ENCODE measurements at places on chromosomes 13 and 19. TPM values are rescaled to one million over a fixed set of nuclear protein-coding genes. Genes with fewer than 3 reads are reported as not detected.

DNA sequence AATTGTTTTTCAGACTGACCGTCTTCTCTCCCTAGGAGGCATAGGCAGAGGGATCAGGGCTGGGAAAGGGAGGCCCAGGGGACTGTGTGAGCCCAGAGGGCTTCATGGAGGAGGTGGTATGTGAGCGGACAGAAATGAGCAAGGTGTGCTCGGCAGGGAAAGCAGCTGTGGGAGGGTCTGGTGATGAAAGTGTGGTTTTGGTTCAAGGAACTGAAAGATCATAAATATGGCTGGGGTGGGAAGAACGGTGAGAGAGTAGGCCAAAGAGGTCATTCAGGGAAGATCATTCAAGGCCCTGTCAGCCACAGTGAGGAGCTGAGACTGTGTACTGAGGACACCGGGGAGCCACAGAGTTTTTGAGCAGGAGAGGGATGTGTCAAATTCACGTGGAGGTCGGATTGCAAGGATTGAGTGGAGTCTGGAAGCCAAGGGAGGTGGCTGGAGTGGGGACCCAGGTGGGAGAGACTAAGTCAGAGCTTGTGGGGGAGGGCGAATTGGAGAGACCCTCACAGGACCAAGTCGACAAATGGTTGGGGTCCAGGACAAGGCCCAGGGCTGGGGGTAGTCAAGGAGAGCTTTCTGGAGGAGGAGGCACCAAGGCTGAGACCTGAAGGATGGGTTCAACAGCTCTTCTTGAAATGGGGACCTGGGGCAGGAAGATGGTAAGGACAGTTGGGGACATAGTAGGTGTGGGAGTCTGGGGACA lies 7.6 kb downstream of the PLD3 start:
- peaks cover 2% of the 10 kb centered on the region for H3K4me1 ChIP-seq
- H3K27me3 ChIP-seq = no peaks in the 10 kb centered on the region
- H3K27ac ChIP-seq = no peak overlapping the region
- H3K4me3 ChIP-seq = no peak overlapping the region

- no peak for DNase-seq
- no peak overlapping the region for H3K27ac ChIP-seq
- H3K4me1 ChIP-seq = peaks cover 26% of the 10 kb centered on the region
- H3K36me3 ChIP-seq = no peaks in the 10 kb centered on the region
- no peak overlapping the region for H3K4me3 ChIP-seq
Measured at GRCh38 chr19:31516756-31517155, 167.5 kb upstream of the TSHZ3 start.

DNA sequence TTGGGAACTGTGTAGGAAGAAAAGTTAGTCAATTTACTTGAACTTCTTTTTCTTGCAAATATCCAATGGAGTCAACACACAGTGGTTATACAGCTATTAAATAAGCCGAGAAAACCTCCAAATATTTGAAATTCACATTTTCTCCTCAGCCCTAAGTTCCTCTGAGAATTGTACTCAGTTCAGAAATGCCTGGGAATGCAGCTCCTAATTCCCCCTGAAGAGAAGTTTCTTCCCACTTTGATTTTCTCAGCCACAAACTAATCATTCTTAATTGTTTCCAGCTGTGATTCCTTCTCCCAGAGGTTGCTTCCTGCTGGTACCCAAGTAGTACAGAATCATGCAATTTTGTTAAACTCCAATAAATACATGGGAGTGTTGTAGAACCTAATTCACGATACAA lies 246.1 kb upstream of the MIR17HG start:
- no peak overlapping the region for H3K27ac ChIP-seq
- DNase-seq = peak; percentile 83
- no peaks in the 10 kb centered on the region for H3K4me1 ChIP-seq

DNA sequence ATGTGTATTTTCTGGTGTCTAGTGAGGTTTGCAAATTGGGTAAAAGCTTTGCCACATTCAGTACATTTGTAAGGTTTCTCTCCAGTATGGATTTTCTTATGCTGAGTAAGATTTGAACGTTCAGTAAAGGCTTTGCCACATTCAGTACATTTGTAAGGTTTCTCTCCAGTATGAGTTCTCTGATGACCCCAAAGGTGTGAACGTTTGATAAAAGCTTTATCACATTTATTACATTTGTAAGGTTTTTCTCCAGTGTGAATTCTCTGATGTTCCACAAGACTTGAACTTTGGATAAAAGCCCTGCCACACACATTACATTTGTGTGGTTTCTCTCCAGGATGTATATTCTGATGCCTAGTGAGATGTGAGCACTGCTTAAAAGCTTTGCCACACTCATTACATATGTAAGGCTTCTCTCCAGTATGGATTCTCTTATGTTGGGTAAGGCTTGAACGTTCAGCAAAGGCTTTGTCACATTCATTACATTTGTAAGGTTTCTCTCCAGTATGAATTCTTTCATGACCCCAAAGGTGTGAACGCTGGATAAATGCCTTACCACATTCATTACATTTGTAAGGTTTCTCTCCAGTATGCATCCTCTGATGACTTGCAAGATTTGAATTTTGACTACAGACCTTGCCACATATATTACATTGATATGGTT lies 17.4 kb downstream of the ZNF677 start:
- no peak overlapping the region for H3K27ac ChIP-seq
- H3K4me1 ChIP-seq = no peaks in the 10 kb centered on the region
- H3K4me3 ChIP-seq = no peak overlapping the region
- H3K27me3 ChIP-seq = no peaks in the 10 kb centered on the region
- peaks cover 27% of the 10 kb centered on the region for H3K36me3 ChIP-seq
- no peak for DNase-seq

Gene ZNF700
- total RNA-seq = 7.9 TPM

DNA sequence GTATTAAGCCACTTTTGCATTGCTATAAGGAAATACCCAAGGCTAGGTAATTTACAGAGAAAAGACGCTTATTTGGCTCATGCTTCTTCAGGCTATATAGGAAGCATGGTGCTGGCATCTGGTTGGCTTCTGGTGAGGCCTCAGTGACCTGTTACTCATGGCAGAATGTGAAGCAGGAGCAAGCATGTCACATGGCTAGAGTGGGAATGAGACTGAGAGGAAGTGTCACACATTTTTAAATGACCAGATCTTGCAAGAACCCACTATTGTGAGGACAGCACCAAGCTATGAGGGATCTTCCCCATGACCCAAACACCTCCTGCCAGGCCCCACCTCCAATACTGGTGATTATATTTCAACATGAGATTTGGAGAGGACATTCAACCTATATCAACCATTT lies 25.7 kb upstream of the IGFL4 start:
- H3K36me3 ChIP-seq = no peaks in the 10 kb centered on the region
- no peak for DNase-seq
- H3K4me1 ChIP-seq = peaks cover 3% of the 10 kb centered on the region
- peaks cover 18% of the 10 kb centered on the region for H3K27me3 ChIP-seq

DNA sequence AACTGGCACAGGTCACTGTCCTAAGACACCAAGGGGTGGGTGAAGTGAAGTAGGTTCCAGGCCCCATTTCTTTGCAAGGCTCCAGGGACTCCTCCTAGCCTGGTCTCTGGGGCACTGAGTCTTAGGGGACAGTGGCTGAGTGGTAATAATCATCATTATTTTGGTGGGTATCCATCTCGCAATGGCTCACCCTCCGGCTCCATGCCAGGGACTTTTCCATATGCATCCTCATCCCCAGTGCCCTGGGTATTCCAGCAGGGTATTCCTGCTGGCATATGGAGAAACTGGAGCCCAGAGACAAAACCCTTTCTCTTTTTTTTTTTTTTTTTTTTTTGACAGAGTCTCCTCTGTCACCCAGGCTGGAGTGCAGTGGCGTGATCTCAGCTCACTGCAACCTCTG lies 2.5 kb downstream of the PDE4A start:
- peaks cover 95% of the 10 kb centered on the region for H3K27me3 ChIP-seq
- H3K27ac ChIP-seq = no peak overlapping the region
- DNase-seq = no peak
- H3K4me1 ChIP-seq = peaks cover 43% of the 10 kb centered on the region
- H3K4me3 ChIP-seq = no peak overlapping the region
- H3K36me3 ChIP-seq = no peaks in the 10 kb centered on the region

DNA sequence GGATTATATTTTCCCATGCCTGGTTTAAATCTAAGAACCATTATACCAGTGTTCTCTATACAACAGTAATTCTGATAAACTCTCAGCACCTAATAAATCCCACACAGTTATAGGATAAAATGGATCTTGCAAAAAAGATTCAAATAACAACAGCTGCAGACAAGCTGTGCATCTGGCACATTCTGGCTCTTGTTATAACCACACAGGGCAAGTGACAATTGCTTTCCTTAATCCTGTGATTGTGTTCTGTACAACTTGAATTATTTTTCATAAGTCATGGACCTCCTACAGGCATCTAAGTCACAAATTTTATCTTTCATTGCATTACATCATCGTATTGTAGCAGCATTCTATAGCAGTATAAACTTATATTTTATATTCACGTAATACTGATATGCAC lies 948.3 kb downstream of the SLITRK1 start:
- no peak overlapping the region for H3K27ac ChIP-seq
- H3K27me3 ChIP-seq = no peaks in the 10 kb centered on the region
- no peak overlapping the region for H3K4me3 ChIP-seq

DNA sequence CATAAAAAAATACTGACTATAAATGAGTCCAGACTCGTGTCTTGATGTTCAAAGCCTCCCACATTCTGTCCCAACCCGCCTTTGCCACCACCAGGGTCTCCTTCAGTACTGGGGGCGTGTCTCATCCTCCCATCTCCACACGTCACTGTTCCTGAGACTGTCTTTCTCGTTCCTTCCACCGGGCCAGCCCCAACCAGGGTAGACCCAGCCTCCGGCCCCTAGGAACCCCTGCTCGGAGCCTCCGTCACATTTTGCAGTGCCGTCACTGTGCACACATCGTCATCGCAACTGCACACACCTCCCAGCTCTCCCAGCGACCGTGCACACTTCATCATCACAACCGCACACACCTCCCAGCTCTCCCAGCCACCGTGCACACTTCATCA lies 73.4 kb downstream of the SPACA7 start:
- H3K27me3 ChIP-seq = peaks cover 22% of the 10 kb centered on the region
- no peaks in the 10 kb centered on the region for H3K4me1 ChIP-seq
- no peak overlapping the region for H3K27ac ChIP-seq
- no peaks in the 10 kb centered on the region for H3K36me3 ChIP-seq
- DNase-seq = no peak

DNA sequence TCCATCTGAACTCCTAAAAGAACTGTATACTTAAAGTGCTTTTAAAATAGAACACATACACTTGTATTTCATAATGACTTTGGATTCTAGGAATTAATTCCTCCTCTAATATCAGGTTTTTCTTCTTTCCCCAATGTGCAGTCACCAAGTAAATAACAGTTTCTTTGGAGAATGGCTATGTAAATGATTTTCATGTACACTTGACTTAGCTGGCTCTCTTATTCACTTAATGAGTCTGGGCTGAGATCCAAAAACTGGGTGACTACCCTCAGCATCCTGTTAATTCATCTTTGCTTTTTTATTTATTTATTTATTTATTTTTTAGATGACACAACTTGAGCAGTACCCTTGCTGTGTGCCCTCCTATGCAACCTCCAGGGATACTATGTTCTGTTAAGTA lies 1003.7 kb downstream of the SLITRK1 start:
- no peaks in the 10 kb centered on the region for H3K27me3 ChIP-seq
- H3K27ac ChIP-seq = no peak overlapping the region
- H3K4me3 ChIP-seq = no peak overlapping the region
- H3K36me3 ChIP-seq = no peaks in the 10 kb centered on the region

Gene OXGR1
- total RNA-seq = 0.75 TPM

GRCh38 chr19:19399733-19400433 lies 5.6 kb upstream of the GATAD2A start:
- peaks cover 13% of the 10 kb centered on the region for H3K4me1 ChIP-seq
- no peaks in the 10 kb centered on the region for H3K27me3 ChIP-seq
- peak overlapping the region; percentile 51 for H3K27ac ChIP-seq
- H3K36me3 ChIP-seq = no peaks in the 10 kb centered on the region
- no peak overlapping the region for H3K4me3 ChIP-seq

Gene CGB1
- not detected for total RNA-seq

Gene MBD3L3
- total RNA-seq = not detected

Gene PTH2
- not detected for total RNA-seq

Gene LRRC63
- 0.04 TPM for total RNA-seq

Gene VAV1
- total RNA-seq = 2.4 TPM

DNA sequence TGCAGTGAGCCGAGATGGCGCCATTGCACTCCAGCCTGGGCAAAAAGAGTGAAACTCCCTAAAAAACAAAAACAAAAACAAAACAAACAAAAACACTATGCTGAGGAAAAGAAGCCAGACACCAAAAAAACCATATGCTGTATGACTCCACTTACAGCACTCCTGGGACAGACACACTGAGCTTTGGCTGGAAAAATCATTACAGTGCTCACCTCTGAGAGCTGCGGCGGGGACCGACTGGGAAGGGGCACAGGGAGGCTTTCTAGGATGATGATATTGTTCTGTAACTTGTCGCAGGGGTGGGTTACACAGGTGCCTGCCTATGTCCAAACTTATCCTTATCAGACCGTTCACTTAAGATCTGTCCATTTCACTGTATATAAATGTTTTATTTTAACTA lies 7.8 kb downstream of the PNMA8A start:
- no peaks in the 10 kb centered on the region for H3K27me3 ChIP-seq
- no peak overlapping the region for H3K27ac ChIP-seq
- H3K4me3 ChIP-seq = no peak overlapping the region
- peaks cover 21% of the 10 kb centered on the region for H3K36me3 ChIP-seq
- peak; percentile 82 for DNase-seq

DNA sequence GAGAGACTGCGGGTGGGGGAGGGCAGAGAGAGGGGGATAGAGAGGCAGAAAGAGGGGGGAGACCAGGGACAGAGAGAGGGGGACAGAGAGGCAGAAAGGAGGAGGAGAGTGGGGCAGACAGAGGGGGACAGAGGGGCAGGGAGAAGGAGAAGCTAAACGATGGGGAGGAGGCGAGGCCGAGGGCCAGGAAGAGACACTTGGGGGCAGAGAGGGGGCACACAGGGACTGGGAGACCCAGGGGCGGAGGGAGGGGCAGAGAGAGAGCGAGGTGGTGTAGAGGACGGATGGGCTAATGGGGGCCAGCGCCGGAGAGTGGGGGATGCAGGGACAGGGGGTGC lies 666 bp downstream of the MEIS3 start:
- H3K27me3 ChIP-seq = peaks cover 81% of the 10 kb centered on the region
- peaks cover 11% of the 10 kb centered on the region for H3K4me1 ChIP-seq
- H3K4me3 ChIP-seq = peak overlapping the region; percentile 36
- no peak for DNase-seq
- peaks cover 4% of the 10 kb centered on the region for H3K36me3 ChIP-seq

Gene ERICH4
- not detected for total RNA-seq

DNA sequence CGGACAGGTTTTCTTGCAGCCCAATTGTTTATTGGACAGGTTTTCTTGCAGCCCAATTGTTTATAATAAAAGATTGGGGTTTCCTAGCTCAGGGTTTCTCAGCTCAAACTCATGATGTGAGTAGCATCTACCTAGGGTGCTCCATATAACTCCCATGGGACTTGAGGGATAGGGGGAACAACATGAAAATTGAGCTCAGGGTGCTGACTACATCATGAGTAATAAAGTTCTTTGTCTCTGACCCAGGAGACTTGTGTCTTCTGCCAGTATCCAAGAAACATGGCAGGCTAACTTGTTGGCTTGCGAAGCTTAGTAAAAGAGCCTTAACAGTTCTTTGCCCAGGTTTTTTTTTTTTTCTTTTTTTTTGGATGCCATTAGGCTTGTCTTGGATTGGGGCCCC lies 59.2 kb upstream of the MYCBP2 start:
- H3K36me3 ChIP-seq = no peaks in the 10 kb centered on the region
- no peak for DNase-seq
- H3K4me3 ChIP-seq = no peak overlapping the region
- H3K4me1 ChIP-seq = no peaks in the 10 kb centered on the region

GRCh38 chr13:68667863-68668262 lies 1437.7 kb upstream of the PCDH9 start:
- H3K27me3 ChIP-seq = no peaks in the 10 kb centered on the region
- no peak overlapping the region for H3K4me3 ChIP-seq
- no peak for DNase-seq
- H3K27ac ChIP-seq = no peak overlapping the region
- H3K4me1 ChIP-seq = no peaks in the 10 kb centered on the region

Gene KANK3
- 12.4 TPM for total RNA-seq

Gene IRS2
- total RNA-seq = 1.5 TPM

All from muscle of leg (tissue), 16 donors.